ENCODE measurements at places on chromosomes 7 and 10.

- DNase-seq: no peak
Measured at GRCh38 chr7:73948287-73948686, 79.7 kb upstream of the ELN start.

GRCh38 chr7:32890793-32891042 lies 842 bp downstream of the KBTBD2 start:
- DNase-seq: no peak

DNA sequence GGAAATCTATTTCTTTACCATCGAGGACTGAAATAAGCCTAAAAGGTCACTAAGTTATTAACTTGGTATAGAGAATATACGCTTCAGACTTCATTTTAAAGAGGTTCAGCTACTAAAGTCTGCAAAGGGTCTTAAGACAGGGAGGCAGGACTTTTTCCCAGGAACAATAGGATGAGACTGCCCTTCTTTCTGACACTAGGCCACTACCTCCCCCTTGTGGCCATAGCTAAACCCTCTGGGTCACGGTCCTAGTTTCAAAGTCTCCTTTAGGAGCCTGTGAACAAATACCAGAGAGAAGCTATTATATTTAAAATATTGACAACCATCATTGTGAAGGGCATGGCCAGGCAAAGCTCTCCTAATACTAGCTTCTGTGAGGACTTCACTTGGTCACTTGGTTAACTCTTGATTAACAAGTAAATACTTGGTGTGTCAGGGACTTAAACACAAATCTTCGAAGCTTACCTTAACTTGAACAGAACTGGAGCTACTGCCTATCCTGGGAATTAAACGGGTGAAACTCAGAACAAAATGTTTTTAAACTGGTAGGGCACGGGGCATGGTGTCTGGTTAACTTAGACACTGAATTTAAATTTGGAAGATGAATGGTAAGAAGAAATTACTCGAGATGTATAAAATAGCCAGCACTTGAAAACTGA lies 75.6 kb downstream of the CCDC6 start:
- DNase-seq: no peak

DNA sequence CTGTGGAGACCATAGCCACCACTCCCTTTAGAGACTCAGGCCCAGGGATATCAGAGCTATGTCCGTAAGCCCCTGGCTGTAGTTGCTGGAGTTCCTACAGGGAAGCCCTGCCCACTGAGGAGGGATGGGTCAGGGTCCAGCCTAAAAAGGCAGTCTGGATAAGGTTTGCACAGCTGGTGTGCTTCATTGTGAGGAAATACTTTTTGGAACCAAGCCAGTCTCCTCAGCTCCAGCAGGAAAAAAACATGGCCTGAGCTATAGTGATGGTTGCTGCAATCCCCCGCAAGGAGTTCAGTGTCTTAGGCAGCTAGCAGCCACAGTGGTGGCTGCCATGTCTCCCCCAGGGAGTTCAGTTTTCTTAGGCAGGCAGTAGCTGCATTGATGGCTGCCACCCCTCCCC lies 52.6 kb upstream of the CYP2C8 start:
- no peak for DNase-seq

GRCh38 chr10:14477408-14477710 lies 146.6 kb upstream of the FRMD4A start:
- DNase-seq: no peak

DNA sequence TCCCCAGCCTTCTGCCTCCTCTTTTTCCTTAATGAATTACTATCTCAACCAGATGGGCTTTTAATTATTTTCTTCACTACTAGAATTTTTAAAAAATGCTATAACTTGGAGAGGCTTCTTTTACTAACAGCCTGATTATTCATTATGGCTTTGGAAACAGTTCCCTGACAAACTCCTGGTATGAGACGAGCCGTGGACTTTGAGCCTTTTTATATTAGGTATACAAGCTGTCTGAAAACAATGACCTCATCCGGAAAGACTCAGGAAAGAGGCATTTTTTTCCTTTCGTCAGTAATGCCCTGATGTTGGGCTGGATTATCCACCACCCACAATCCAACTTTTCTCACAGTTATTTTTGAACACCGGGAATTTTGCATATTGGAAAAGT lies 26.7 kb upstream of the ABLIM1 start:
- no peak for DNase-seq

- no peak for DNase-seq
Measured at GRCh38 chr10:12375076-12375504, 25.7 kb downstream of the CAMK1D start.

- DNase-seq: no peak
Measured at GRCh38 chr7:36532981-36533499, 143.4 kb downstream of the ANLN start.

DNA sequence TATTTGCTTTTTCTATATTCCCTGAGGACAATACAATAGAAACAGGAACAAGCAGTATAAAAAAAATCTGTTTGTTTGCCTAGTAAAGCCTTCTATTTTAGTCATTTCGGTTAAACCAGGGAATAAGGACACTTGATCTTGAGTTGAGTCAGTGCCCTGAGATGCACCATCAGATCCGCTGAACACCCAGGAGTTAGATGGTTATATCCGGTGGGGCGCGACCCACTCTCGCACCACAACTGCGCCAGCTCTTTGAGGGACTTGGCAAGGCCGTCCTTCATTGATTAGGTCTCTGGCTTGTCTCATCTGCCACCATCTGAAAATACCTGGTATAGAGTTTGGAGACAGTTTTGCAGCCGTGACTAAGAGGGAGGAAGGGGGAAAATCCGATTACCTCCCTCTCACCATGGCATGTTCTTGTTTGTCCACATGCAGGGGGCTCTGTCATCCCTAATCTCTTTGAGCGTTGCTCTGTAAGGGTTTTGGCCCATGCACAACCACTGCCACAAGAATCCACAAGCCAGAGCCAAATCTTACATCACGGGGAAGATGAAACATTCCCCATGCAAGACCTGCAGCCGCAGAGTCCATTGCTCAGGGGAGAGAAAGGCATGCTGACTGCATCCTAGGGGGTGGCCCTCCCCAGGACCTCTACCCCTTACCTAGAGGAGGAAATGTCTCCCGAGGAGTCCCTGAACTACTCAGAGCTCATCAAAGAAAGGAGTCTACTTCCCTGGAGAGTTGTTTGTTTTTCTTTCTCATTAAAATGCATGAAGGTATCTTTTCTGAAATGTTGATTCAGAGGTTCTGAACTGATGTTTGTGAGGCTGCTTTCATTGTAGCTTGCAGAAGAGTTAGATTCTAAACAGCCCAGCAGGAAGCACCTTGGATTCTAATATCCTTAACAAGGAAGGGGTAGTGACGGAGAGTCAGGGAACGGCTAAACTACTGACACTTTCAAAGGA lies 101.6 kb upstream of the FAM171A1 start:
- DNase-seq: no peak

- no peak for DNase-seq
Measured at GRCh38 chr7:79495544-79496272, 42.2 kb upstream of the MAGI2 start.

DNA sequence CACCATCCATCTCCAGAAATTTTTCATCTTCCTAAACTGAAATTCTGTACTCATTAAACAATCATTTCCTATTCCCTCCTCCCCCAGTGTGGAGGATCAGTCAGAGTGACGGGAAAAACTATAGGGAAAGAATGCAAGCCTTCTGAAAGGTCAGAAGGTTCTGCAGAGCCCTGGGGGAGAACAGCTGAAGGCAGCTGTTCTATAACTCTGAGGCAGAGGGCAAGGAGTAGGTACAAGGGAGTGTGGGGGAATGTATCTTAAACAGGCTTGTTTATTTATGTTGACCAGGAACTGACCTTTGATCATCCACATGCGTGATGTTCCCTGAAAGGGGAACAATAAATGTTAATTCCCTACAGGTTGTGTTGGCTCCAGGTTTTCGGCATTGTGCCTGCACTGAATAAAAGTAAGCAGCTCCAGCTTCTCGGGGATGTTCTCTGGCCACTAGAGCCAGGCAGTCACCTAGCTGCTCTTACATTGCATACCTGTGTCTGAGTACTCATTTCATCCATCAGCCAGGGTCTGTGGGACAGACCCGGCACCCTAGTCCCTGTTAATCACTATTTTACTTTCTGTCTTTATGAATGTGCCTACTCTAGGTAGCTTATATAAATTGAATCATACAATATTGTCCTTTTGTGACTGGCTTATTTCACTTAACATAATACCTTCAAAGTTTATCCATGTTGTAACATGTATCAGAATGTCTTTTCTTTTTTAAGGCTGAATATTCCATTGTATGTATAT lies 5.8 kb downstream of the IFIT1 start:
- DNase-seq: no peak

DNA sequence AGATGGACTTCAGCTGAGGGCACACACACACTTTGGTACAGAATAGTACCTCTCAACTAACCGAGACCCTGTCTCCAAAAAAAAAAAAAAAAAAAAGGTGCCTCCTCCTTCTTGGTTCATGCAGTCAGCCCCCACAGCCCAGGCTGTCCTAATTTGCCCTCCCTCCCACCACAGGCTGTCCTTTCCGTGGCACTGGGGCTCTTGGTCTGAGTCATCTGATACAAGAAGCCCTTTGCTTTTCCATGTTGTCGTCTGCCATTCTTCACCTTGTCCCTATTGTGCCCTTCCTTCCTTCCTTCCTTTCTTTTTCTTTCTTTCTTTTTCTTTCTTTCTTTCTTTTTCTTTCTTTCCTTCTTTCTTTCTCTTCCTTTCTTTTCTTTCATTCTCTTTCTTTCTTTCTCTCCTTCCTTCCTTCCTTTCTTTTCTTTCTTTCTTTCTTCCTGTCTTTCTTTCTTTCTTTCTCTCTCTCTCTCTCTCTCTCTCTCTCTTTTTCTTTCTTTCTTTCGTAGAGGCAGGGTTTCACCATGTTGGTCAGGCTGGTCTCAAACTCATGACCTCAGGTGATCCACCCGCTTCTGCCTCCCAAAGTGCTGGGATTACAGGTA lies 96.0 kb upstream of the IKZF1 start:
- no peak for DNase-seq

GRCh38 chr7:82167558-82168314 lies 275.8 kb downstream of the CACNA2D1 start:
- no peak for DNase-seq

GRCh38 chr10:123212063-123212462 lies 57.9 kb downstream of the BUB3 start:
- DNase-seq: no peak

DNA sequence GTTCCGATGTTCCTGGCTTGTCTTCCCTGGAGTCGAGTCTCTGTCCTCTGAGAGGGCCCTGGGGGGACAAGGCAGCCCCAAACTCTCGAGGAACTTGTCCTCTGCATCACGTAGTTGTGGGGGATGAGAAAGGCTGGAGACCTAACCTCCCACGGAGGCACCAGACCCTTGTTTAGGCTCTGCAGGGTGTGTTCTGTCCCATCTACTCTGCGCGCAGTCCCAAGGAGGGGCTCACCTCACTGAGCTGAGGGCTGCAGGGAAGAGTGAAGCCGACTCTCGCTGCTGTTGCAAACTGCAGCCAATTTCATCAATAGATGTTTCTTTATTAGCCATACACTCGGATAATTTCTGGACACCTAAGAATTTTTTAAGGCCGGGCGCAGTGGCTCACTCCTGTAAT lies 186.7 kb upstream of the ADARB2 start:
- no peak for DNase-seq

DNA sequence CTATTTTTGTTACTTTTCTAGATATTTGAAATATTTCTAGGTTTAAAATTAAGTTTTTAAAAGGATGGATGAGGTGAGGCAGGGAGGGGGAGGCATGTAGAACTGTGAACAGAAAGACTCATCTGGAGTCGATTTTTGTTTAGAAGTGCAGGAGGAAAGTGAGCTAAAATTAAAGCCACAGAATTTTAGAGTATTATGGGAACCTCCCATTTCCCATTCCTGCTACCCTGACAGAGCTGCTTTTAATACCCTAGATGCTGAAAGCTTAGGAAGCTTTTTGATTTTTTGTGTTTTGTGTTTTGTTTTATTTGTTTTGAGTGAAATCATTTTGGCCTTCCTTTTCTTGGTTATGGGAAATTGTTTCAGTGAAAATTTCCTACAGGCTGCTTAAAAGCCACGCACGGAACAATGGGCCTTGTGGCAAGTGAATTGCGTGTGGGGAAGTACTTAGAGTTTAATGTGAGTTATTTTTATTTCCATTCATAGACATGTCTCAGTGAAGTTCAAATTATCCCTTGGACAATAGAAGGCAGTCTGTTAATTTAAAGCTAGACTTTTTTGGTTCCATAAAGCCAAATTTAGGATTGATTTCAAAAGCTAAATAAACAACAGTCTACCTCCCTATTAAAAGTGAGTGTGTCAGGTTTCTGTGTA lies 102.0 kb upstream of the HDAC9 start:
- DNase-seq: no peak

DNA sequence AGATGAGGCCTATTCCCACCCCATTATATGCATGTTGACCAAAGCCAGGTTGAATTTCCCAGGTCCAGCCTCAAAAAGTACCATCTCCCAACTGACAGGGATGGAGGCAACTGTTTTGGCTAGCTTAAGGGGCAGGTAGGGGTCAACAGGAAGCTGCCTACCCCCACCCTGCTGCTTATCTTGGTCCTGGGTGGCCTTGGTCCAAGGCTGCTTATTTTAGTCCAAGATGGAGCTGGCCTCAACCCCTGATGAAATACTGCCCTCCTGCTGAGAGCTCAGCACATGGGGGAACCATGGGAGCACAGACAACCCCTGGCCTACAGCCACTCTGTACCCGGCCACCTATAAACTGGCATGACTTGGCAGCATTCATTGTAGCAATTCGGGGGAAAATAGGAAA lies 23.1 kb downstream of the MYO1G start:
- DNase-seq: no peak

GRCh38 chr10:68406815-68407548 lies at the start of gene RUFY2:
TSS of gene RUFY2 (minus strand) at chr10:68407277. CDS start at chr10:68407189, 88 bp downstream.
- peak; percentile 83 for DNase-seq

DNA sequence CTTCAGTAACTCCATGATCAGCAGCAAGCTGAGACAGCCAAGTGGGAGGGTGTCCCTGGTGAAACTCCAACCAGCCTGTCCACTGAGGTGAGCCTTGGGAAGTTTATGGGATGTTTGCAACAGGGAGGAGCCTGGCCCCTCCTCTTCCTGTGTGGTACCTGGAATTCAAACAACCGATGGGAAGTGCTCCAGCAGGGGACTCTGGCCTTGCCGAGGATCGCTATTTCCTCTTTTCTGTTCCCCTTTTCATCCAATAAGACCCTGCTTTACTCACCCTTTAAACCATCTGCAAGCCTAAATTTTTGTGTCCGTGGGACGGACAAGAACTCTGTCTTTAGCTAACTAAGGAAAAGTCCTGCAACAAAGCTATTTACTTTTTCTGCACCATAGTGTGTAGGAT lies 491.1 kb upstream of the ZMIZ1 start:
- DNase-seq: no peak

- no peak for DNase-seq
Measured at GRCh38 chr7:44158873-44159631, 17.9 kb upstream of the MYL7 start.

DNA sequence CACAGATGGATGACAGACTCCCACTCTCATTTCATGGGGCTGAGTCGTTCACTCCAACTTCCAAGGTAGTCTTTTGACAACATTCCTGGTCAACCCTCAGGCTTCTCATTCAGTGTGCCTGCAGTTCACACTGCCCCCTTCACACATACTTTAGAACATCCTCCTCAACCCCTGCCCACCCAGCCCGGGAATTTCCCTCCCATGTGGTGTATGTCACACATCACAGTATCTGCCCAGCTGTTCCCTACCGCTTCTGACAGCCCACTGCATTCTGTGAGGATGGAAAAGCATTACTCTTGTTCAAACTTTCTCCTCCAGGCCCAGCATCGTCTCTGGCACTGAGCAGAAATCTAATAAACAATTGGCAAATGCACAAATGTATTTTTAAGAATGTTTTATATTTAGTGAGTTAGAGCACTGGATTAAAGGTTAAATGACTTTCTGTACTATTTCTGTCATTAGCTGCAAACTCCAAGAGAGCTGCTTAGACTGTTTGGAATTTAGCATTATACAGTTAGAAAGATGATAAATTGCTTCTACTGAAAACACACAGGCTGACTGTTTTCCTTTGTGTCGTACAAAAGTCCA lies 110.4 kb downstream of the SFMBT2 start:
- DNase-seq: no peak
